ENCODE measurements at places on chromosomes 11 and 22. TPM values are rescaled to one million over a fixed set of nuclear protein-coding genes. Genes with fewer than 3 reads are reported as not detected.

GRCh38 chr22:38739300-38740055, 16.3 kb downstream of the SUN2 start:
- DNase-seq, result no peak

GRCh38 chr11:118004543-118005223, 18.5 kb downstream of the IL10RA start:
- DNase-seq, result no peak

Gene TMEM25
- polyA plus RNA-seq, result 42.3 TPM

DNA sequence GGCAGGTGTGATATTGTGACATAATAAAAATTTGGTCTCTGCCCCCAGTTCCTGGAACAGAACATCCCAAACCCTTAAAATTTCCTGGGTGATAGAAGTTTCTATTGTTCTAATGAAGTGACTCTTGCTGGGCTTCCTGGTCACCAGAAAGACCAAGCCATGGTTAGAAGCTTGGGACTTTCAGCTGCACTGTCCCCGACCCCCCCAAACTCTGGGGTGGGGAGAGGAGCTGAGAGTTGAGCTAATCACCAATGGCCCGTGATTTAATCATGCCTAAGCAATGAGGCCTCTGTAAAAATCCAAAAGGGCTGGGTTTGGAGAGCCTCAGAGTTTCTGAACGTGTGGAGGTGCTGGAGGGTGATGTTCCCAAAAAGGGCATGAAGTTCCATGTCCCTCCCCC, 54.8 kb upstream of the FTH1 start:
- DNase-seq, result no peak

Gene SPI1
- polyA plus RNA-seq, result not detected

- no peak for DNase-seq
Measured at GRCh38 chr11:128857341-128857740, 9.8 kb downstream of the KCNJ1 start.

DNA sequence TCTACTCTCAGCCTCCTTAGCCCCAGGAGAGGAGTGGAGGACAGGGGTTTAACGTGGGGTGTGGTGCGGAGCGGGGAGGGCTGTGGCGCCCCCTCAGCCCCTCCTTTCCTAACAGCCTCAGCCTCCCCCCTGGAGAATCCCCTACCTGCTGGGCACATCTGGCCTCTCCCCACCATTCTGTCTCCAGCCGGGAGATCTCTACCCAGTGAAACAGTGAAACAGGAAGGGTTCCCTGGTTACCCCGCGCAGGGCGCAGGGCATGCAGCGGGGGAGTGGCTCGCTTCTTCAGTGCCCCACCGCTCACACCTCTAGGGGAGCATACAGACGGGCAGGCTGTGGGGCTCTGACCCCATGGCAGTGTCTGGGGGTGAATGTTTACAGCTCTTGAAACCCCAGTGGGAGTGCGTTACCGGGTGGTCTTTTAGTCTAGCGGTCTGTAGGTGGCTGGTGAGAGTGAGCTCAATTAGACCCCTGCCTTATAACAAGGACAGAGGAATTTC, 54.7 kb upstream of the CCDC188 start:
- no peak for DNase-seq

- no peak for DNase-seq
Measured at GRCh38 chr22:38032681-38033521, 24.3 kb upstream of the PICK1 start.

- DNase-seq, result no peak
Measured at GRCh38 chr11:78800096-78800690, 225.5 kb upstream of the NARS2 start.

- no peak for DNase-seq
Measured at GRCh38 chr11:86132667-86133249, 63.9 kb upstream of the PICALM start.

DNA sequence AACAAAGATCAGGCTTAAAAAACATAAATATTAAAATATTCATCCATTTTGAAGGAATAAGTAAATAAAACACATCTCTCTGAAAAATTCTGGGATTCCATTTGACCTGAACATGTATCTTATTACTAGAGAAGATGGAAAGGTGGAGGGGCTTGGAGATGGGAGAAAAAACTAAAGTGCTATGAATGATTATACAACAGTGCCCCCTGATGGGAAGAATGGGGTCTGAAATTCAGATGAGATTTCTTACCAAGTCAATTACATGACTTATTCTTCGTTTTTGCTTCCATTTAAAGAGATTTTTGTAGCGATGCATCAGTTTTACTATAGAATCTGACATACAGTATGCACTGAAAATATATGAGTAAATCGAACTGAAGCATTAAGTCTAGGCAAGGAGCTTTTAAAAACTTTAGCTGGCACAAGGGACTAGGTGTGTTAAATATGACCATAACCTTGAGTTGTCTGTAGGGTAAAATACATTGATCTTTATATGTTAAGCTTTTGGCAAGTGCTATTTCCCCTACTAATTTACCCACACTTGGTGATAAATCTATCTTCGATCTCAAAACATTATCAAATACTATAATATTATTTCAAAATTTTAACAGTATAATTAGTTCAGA, 718.8 kb downstream of the CNTN5 start:
- DNase-seq, result no peak

Gene SLC5A4
- polyA plus RNA-seq, result 2.8 TPM

- DNase-seq, result no peak
Measured at GRCh38 chr11:44167046-44167445, 71.6 kb downstream of the EXT2 start.

- no peak for DNase-seq
Measured at GRCh38 chr22:19741053-19741452, 17.7 kb downstream of the GP1BB start.

- DNase-seq, result no peak
Measured at GRCh38 chr11:72378704-72379383, 55.5 kb downstream of the CLPB start.

DNA sequence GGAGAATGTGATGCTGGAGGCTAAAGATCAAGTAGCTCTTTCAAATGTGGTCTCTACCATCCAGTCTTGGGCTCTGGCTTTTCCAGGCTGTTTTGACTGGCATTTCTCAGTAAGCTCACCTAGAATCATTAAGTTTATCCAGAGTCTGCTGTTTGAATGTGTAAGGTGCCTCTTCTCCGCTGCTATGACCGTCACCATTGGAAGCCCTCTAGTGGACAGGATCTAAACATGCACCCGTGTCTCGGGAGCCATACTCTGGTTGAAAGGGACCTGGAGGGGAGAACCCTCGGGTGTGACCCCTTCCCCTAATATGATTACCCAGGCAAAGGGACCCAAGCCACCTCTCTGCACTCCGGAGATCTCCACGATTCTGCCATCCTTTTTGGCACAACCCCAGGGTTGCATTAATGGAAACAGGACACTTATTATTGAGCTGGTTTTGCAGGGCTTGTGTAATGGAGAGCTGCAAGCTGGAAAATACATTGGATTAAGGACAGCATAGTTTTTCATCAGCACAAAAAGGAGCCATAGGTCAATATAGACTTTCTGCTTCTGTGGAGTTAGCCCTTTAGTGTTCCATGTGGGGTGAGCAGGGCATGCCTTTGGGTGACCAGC, 191.0 kb upstream of the LARGE1 start:
- DNase-seq, result no peak

Gene RFPL3
- polyA plus RNA-seq, result not detected

Gene PAMR1
- not detected for polyA plus RNA-seq

Gene KCNJ1
- polyA plus RNA-seq, result not detected

DNA sequence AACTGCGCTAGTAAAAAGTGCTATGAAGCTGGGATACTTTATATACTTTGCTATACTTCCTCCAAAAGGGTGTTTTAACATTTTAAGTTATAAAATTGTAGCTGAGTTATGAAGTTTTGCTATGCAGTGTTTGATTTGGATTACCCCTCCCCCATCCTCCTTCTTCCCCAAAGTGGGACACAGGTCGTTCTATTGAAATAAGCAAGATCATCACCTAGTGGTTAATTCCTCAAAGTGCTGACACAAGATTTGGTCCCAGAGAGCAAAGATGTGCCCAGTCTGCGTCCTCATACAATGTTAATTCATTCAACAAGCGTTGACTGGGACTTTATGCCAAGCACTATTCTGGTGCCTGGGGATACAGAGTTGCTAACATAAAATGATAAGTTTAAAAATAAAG, 78.5 kb downstream of the SPON1 start:
- DNase-seq, result no peak

Gene ANO3
- not detected for polyA plus RNA-seq

- DNase-seq, result peak; percentile 68
Measured at GRCh38 chr11:9250139-9250582, 15.0 kb downstream of the DENND5A start.

- DNase-seq, result no peak
Measured at GRCh38 chr11:65404638-65405339, 17.8 kb upstream of the NEAT1 start.

DNA sequence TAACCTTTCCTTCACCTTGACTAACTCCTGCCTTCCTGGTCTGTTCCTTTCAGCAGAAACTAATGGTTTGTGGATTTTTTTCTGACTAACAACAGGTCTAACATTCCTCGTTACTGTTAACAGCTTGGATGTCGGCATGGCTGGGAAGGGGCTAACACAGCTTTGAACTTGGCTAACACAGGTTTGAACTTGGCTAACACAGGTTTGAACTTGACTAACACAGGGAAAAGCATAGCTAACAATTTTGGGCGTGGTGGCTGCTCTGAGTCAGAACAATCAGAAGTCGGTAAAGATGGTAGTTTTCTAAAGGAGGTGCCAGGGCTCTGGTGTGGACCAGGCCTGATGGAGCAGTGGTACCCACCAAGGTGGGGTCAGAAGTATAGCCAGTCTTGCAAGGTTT, 16.1 kb downstream of the MIAT start:
- no peak for DNase-seq

GRCh38 chr11:30502305-30502704, 83.8 kb downstream of the MPPED2 start:
- DNase-seq, result no peak

DNA sequence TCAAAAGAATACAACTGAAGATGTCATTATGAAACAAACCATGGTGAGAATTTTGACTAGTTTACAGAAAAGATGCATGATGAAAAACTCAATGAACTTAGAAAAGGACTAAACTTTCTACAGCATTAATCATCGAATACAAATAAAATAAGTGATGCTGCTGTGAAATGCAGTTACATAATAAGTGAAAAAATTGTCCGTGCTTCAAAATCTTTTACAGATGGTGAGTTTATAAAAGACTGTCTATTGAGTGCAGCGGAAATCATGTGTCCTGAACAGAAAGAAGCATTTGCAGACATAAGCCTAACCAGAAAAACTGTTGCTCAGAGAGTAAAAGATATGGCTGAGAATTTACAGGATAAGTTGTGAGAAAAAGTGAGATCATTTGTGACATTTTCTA, 33.8 kb downstream of the NEAT1 start:
- DNase-seq, result no peak

Gene CD3D
- polyA plus RNA-seq, result not detected

Gene GGTLC2
- polyA plus RNA-seq, result not detected

DNA sequence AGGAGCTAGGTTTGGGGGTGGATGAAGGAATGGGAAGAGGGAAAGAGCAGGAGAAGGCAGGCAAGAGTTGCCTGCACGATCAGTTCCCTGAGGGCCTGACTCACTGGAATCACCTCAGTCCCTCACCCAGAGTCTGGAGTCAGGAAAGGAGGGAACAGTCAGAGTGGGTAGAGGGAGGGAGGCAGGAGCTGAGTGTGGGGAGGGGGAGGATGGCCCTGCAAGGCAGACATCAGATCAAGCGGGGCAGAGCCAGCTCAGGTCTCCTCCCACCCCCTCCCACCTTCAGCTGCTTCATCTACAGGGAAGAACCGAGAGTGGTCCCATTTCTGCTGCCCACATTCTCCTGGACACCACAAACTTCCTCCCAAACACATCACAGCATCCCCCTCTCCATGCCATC, 58.9 kb downstream of the PDE2A start:
- no peak for DNase-seq

Gene PNPLA3
- 5.3 TPM for polyA plus RNA-seq

Gene SHISAL1
- not detected for polyA plus RNA-seq

DNA sequence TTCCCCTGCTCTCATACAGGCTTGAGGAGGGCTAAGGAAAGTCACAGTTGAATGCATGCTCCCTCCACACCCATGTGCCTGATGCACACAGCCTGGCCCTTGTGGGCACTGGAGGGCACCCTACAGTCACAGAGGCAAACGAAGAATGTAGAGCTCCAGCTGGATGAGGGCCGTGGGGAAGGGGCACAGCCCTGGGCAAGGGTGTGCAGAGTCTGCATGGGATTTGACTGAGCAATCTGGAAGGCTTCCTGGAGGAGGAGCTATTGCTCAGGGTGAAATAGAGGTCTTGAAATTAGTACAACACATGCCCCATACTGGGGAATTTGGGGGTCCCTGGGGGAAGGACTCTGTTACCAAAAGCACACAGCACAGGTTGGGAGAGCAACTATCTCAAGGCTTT, 64.0 kb downstream of the KCNQ1 start:
- no peak for DNase-seq

GRCh38 chr11:2580061-2580421, 119.8 kb downstream of the KCNQ1OT1 start:
- no peak for DNase-seq

GRCh38 chr11:133576351-133576750, 44.0 kb upstream of the OPCML start:
- DNase-seq, result no peak

Gene MPPED2
- not detected for polyA plus RNA-seq

DNA sequence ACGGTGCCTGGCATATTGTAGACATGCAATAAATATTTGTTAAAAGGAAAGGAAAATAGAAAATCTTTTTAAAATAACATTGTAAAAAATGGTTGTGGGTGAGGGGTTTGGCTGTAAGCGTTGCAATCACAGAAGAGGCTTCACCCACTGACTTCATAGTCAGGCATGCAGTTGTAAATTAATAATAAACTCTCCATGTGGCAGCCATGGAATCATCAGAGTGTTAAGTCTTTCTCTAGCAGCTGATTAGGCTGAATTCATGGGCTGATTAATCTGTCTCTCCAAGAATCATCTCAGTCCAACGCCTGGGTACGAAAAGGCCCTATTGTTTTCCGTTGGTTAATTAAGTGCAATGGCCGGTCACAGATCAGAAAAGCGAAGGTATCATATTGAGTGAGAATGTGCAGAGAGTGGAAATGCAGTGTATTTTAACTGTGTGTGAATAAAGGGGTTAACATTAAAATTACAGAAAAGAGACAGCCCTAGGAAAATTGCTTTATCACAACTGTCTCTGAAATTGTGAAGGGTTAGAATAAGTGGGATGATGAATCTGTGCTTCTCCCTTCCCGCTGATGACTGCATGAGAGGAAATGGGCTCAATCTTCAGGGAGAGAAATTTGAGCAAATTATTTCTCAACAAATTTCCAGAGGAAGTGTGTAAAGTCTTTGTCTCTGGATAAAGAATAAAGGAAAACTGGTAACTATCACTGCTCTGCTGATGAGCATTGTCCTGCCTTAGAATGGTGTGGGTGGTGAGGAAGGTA, 269.0 kb downstream of the FAM76B start:
- no peak for DNase-seq

DNA sequence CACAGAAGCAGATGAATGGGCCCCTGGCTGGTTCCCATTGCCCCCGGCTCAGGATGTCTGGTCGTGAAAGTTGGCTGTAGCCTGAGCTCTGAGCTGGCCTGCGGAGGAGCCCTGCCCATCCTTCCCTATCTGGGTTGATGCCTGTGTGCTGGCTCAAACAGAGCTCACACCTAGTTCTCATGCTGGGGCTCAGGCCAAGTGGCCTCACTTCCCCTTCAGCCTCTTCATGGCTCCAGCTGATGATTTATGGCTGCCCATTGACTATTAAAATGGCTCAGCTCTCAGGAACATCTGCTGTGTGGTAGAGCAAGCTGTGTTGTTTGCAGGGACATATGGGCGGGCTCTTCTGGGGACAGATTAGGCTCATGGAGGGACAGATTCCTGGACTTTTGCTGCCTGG, 64.7 kb downstream of the ADAMTS15 start:
- no peak for DNase-seq

Gene EIF3M
- 135 TPM for polyA plus RNA-seq

Gene PARVG
- 0.02 TPM for polyA plus RNA-seq

GRCh38 chr11:57464539-57465181, 4.3 kb downstream of the RTN4RL2 start:
- no peak for DNase-seq
